ENCODE measurements at places on chromosomes 5 and 9.

- DNase-seq, result no peak
- H3K4me3 ChIP-seq, result no peak overlapping the region
- H3K36me3 ChIP-seq, result no peaks in the 10 kb centered on the region
- H3K27ac ChIP-seq, result no peak overlapping the region
Measured at GRCh38 chr9:73166468-73166867, 14.8 kb downstream of the ANXA1 start.

DNA sequence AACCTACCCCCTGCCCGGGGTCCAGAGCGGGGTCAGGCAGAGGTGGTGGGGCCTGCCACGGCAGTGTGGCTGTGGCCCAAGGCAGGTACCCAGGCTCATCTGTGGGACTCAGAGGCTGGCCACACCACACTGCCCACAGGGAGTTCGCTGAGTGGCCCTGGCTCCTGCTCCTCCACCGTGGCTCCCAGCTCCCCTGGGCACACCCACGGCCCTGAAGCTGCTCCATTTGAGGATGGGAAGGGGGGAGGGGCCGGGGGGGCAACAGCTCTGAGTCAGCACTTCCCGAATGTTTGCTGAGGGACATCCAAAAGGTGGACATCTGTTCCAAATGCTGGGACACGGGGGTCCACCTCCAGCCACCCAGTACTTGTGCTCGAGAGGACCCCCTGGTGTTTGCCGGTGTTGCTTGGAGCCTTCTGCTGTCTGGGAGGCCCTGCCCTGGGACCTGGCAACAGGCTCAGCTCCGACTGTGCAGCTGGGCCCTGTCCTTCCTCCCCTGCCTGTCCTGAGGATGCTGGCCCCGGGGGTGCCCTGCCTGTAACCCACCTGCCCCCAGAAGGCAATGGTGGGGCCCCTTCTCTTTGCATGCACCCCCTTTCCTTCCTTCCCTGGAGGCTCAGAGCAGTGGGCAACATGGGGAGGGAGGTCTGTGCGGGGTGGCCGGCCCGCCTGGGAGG is 2.5 kb upstream of the NRARP start:
- DNase-seq, result peak; percentile 68
- H3K27me3 ChIP-seq, result peaks cover 7% of the 10 kb centered on the region
- no peaks in the 10 kb centered on the region for H3K36me3 ChIP-seq
- peaks cover 8% of the 10 kb centered on the region for H3K4me1 ChIP-seq
- peak overlapping the region; percentile 20 for H3K4me3 ChIP-seq
- H3K27ac ChIP-seq, result peak overlapping the region; percentile 68

DNA sequence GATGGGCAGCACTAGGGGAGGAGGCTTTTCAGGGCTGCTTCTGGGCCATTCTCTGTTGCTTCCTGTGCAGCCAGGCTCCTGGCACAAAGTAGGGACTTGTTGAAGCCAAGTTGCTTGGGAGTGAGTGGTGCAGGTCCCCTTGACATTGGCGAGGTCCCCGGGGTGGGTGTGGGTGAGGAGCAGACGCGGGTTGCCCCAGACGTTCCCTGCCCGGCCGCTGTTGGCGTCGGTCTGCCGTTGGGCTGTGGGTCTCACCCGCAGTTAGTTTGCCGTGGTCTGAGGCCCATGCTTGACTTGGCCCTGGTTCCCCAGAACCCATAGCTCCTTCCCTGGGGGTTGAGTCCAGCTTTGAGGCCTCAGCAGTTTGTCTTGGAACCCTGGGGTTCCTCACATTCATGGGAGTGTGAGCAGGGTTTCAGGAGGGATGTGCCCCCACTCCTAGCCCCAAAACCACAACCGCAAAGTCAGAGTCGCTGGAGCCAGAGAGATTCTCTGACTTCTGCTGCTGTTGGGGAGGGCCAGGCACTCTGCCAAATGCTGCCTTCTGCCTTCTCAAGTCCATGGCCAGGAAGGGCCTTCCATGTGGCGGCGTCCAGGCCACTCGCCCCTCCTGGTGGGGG is 77.5 kb downstream of the RXRA start:
- H3K27me3 ChIP-seq, result peaks cover 3% of the 10 kb centered on the region
- no peaks in the 10 kb centered on the region for H3K36me3 ChIP-seq
- no peak for DNase-seq
- no peak overlapping the region for H3K27ac ChIP-seq

DNA sequence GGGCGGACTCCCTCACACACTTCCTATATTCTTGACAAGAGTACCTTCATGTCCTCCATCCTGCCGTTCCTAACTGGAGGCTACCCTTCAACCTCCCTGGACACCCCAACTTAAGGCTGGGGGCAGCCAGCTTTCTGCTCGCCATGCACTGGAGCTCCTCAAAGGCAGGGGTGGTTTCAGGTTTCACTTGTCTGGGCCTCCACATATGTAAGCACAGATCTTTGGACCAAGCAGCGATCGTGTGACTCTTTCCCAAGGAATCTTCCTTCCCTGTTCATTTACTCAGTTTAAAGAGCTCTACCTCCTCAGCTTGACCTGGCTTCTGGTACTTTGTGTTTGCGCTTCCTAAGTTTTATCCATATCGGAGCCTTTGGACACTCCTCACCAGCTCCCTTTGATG is 34.2 kb upstream of the TRPC7 start:
- no peak for DNase-seq
- H3K4me3 ChIP-seq, result no peak overlapping the region
- H3K4me1 ChIP-seq, result peaks cover 2% of the 10 kb centered on the region
- H3K27me3 ChIP-seq, result no peaks in the 10 kb centered on the region
- H3K27ac ChIP-seq, result no peak overlapping the region

DNA sequence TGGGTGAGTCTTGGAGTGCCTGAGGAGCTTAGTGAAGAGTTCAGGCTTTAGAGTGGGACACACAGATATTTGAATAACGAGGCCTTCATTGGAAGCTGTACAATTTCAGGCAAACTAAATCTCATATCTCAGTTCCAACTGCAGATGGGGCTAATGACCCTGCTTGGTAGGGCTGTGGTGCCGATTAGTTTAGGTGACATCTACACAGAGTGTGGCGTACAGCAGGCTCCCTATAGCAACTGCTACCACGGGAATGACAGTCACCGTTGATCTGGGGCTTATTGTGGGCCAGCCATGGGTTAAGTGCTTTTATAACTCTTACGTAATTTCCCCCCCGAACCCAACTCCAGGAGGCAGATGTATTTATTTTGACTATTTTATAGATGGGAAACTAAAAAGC is 70.8 kb downstream of the FAT2 start:
- H3K27ac ChIP-seq, result no peak overlapping the region
- DNase-seq, result no peak
- H3K36me3 ChIP-seq, result no peaks in the 10 kb centered on the region
- H3K4me3 ChIP-seq, result no peak overlapping the region

GRCh38 chr5:111983459-111983858 is 226.5 kb upstream of the NREP start:
- no peak overlapping the region for H3K4me3 ChIP-seq
- no peaks in the 10 kb centered on the region for H3K4me1 ChIP-seq
- no peaks in the 10 kb centered on the region for H3K27me3 ChIP-seq
- H3K36me3 ChIP-seq, result no peaks in the 10 kb centered on the region

DNA sequence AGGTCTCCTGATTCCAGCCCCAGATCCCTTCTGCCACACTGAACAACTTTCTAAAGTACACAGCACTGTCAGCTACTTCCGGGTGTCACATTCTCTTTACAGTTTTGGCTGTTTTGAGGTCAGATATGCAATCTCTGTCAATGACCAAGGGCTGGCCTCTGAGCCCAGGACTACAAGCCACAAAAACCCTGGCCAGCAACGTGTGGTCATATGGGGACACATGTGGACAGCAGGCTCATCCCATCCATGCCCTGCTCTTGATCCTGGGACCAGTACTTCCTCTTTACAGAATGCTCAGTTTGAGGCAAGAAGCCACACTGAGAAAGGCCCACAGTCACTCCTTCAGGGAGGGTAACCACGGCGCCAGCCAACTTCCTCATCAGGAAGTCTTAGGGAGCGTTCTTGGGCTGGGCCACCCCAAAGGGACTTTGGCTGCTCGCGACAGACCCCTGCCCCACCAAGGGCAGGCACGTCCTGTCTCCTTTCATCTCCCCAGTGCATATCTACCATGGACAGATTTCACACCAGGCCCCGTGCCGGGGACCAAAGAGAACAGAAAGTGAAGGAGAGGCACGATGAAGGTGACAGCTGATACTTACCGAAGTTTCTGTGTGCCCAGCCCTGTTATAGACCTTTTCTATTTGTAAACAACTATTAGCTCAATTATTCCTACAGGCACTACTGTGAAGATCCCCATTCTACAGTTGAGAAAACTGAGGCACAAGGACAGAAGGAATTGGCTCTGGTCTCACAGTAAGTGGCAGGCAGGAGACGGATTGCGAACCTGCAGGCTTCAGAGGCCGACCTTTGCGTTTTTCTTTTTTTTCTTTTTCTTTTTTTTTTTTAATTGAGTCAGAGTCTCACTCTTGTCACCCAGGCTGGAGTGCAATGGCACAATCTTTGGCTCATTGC is 37.3 kb downstream of the STK10 start:
- H3K27ac ChIP-seq, result no peak overlapping the region
- H3K36me3 ChIP-seq, result peaks cover 7% of the 10 kb centered on the region
- H3K4me1 ChIP-seq, result peaks cover 20% of the 10 kb centered on the region
- DNase-seq, result no peak

DNA sequence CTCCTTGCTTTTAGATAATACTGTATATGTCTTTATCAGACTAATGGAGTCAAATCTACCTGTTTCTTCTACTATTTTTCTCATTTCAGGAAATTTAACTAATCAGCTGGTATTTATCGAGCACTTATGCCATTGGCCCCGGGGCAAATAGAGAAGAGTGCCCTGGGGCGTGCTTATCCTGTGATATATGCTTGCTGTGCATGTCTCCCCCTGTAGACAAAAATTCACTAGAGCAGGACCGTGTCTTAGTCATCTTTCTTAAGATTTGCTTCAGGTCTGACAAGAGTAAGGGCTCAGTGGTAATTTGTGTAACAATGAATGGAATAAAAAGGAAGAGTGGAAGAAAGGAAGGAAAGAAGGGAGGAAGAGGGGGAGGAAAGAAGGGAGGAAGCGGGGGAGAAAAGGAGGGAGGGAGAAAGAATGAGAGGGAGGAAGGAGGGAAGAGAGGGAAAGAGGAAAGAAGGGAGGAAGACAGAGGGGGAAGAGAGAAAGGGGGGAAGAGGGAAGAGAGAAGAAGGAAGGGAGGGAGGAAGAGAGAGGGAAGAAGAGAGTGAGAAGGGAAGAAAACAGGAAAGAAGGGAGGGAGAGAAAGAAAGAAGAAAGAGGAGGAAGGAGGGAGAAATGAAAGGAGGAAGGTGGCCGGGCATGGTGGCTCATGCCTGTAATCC is 295.7 kb upstream of the PANK3 start:
- H3K4me3 ChIP-seq, result no peak overlapping the region
- H3K36me3 ChIP-seq, result no peaks in the 10 kb centered on the region
- H3K4me1 ChIP-seq, result peaks cover 30% of the 10 kb centered on the region
- peaks cover 6% of the 10 kb centered on the region for H3K27me3 ChIP-seq
- DNase-seq, result no peak

DNA sequence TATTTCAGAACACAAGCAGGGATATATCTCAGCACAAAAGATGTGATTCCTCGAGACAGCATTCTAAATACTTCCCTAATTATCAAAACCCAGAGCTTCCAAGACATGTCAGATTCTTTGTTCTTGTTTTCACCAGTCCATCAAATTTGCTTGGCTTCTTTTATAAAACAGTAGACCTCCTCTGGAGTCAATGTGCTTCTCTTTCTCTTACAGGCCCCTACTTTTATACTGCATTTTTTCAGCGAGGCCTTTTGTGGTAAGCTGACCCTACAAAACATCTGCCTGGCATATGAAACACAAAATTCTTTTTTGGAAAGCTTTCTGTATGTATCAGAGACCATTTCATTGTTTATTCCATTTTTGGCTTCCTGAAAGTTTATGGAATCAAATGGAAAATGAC is 81.8 kb downstream of the ARSB start:
- no peaks in the 10 kb centered on the region for H3K36me3 ChIP-seq
- peaks cover 3% of the 10 kb centered on the region for H3K27me3 ChIP-seq
- H3K27ac ChIP-seq, result no peak overlapping the region
- peaks cover 19% of the 10 kb centered on the region for H3K4me1 ChIP-seq
- DNase-seq, result no peak

DNA sequence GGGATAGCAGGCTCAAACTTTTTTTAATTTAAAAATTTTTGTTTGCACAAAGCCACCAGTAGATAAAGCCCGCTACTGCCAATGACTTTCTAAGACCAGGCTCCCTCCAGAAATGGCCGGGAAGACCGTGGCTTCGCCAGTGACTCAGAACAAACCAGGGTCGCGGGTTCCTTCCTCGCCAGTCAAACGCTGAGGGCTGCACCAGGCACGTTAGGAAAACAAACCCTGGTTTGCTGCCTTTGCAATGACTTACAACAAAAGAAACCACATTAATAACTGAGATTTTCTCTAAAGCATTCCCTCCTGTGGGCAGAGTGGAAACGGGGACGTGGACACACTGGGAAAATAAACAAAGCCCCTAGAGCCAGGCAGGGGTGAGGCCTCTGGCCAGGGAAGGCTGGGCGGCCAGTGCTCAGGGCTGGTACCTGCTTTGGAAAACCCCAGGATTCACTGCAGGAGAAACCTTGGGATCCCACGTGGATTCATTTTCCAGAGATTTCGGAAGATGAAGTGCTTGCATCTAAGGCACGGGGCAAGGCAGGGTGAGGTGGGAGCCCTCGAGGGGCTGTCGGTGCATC is 3.8 kb downstream of the PRRX2 start:
- peaks cover 10% of the 10 kb centered on the region for H3K4me1 ChIP-seq
- H3K27ac ChIP-seq, result no peak overlapping the region
- peaks cover 8% of the 10 kb centered on the region for H3K27me3 ChIP-seq
- no peak for DNase-seq

- peak overlapping the region; percentile 80 for H3K27ac ChIP-seq
- no peaks in the 10 kb centered on the region for H3K36me3 ChIP-seq
- DNase-seq, result no peak
- H3K4me1 ChIP-seq, result peaks cover 12% of the 10 kb centered on the region
- peaks cover 5% of the 10 kb centered on the region for H3K27me3 ChIP-seq
Measured at GRCh38 chr5:172541099-172541772, 86.9 kb upstream of the SH3PXD2B start.

GRCh38 chr5:62701036-62701435 is 122.4 kb downstream of the LRRC70 start:
- no peaks in the 10 kb centered on the region for H3K36me3 ChIP-seq
- no peaks in the 10 kb centered on the region for H3K27me3 ChIP-seq
- H3K4me3 ChIP-seq, result no peak overlapping the region
- no peak for DNase-seq
- no peaks in the 10 kb centered on the region for H3K4me1 ChIP-seq

DNA sequence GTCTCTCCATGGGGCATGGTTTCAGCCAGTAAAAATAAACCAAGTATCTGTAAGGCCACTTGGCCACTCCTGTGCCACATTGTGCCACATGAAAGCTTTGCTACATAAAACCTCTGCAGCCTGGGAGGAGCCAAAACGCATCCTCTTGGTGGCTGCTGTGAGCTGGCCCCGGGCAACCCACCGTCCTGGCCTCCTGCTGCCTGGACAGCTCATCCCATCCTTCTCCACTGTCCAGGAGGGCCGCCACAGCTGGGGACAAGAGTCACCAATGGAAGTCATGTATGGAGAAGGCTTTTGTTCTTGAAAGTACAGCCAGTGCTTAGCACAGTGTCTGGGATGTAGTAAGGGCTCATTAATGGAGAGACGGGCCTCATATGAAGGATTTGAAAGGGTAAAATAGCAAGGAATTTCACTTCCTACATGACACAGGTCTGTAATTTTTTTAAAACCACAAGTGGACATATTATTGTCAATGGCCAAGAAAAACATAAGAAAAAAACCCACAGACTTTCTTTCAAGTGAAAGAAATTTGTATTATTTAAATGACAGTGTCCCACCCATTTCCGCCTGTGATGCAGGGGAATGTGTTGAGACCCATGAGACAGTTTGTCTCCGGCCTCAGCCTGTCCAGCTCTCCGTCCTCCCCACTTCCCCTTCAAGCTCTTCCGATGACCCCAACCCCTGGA is 6.6 kb downstream of the PTGES start:
- no peak overlapping the region for H3K4me3 ChIP-seq
- no peak overlapping the region for H3K27ac ChIP-seq
- no peaks in the 10 kb centered on the region for H3K36me3 ChIP-seq
- H3K27me3 ChIP-seq, result no peaks in the 10 kb centered on the region
- no peaks in the 10 kb centered on the region for H3K4me1 ChIP-seq
